ENCODE measurements at places on chromosomes 7 and 10.

GRCh38 chr10:72228318-72228751 is 12.3 kb upstream of the ASCC1 start:
- no peak for DNase-seq

DNA sequence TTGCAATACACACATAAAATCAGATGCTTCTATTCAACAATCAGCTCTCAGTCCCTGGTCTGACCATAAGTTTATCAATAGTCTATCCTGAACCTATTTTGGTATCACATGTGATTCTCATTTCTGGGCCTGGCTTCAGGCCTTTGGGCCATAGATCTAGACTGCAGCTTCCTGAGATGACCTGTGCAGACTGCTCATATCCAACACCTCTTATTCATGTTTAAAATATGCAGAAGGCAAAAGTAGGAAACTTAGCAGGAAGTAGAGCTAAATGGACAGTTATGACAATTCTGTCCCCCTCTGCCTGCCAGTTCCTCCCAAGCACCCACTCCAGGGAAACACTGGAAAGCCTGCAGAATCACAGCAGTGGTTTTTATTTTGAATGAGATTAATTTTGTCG is 53.3 kb downstream of the C7orf25 start:
- DNase-seq = no peak

DNA sequence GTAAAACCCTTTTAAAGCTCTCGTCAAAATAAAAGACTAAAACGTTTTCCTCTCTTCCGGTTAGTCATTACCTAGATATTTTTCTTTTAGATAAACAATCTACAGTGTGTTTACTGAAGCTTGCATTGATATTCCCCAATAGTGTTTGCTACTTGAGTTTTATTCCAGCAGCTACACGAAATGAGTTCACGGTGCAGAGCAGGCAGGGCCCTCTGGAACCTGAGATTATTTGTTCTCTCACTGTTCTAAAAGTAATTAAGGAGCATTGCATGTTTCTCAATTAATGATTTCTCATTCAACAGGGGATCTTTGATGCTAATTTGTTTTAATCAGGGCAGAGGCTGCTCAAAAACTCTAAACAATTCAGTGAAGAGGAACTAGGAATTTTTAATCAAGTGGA is 319.7 kb downstream of the GFRA1 start:
- DNase-seq = no peak

- no peak for DNase-seq
These were observed 125.3 kb upstream of the AMPH start for GRCh38 chr7:38756521-38756920.

GRCh38 chr7:100874300-100874576 is 665 bp upstream of the SRRT start:
- no peak for DNase-seq

DNA sequence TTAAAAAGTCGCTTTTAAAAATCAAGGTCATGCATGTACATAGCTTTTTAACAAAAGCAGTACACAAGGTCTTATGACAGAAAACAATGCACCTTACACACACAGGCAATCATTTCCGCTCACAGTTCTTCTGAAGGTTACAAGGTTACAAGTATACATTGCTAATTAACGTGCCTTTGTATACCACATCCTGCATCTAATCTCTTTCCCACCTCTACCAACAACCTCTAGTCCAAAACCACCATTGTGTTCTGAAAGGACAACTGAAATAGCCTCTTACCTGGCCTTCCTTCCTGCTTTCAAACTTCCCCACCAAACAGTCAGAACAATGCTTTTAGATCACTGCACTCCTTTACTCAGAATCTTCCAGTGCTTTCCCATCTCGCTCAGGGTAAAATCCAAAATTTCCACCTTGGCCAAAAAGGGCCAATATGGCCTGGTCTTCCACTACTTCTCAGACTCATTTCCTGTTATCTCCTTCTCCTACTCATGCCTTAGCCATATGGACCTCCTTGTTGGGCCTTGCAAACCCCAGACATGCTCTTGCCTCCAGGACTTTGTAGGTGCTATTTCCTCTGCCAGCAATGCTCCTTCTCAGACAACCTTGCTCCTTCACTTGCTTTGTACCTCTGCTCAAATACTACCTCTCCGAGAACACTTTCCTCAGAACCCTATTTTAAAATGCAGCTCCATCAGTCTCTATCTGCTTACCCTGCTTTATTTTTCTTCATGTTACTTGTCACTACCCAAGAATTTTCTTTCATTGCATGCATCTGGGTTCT is 205.4 kb downstream of the DNAJC1 start:
- DNase-seq = no peak

DNA sequence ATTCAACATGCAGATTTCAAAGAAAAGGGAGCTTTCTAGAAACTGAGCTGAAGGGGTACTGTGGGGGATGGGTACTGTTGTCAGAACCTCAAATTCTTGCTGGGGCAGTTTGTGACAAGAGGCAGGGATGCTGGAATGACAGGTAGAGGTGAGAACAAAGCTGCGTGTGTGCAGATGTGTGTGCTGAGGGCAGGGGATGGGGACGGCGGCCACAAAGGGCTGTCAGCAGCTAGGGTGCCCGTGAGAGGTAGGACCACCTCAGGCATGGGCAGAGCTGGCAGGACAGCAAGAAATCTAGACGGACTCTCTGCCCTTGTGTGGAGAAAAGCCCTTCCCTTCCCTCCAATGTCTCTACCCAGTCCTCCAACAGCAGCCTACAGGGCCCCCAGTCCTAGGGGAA is 14.4 kb upstream of the BAZ1B start:
- DNase-seq = no peak

GRCh38 chr10:69647819-69648218 is 17.8 kb downstream of the FAM241B start:
- no peak for DNase-seq

DNA sequence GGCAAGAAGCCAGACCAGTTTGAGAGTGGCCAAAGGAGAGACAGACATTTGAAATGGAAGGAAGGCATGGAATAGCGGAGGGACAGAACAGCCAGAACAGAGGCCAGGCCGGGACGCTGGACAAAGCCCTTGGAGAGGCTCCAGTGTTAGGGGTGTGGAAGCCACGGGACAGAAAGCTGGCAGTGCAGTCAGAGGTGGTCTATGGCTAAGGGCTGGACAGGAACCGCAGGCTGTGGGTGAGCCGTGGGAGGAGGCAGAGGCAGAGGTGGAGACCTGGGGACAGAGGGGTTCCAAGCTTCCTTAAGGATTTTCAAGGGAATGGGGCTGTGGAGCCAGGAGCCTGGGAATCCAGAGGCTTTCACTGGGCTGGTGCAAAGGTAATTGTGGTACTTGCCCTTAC is 301.1 kb downstream of the GFRA1 start:
- DNase-seq = no peak

DNA sequence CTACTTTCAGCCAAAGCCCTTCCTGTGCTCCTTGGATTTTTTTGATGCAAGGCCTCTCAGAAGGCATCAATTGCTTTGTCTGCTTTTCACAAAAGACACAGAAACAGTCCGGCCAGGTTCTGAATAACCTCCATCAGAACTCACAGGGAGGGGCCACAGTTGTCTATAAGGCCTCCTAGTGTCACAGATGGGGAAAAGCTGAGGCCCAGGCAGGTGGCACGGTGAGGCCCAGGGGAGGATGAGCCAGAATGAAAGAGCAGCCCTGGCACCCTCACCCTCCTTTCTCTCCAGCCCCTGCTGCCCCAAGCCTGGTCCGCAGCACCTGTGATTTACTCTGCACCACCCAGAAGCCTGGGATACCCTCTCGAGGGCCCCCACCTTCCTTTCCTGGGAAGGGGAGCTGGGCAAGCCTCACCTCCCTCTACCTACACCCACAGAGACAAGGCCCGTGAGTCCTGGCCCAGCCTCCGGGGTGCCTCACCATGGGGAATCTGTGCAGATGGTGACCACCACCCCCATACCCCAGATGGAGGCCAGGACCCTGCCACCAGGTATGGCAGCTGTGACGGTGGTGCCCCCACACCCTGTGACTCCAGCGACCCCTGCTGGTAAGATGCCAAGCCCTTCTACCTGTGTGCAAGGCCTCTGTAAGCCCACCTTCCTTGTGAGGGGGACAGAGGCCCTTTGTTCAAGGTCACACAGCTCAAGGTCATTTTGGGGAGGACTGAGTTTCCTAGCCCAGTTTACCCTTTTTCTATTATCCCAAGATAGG is 26.2 kb upstream of the ZNF467 start:
- peak; percentile 26 for DNase-seq

GRCh38 chr7:34064519-34065158 is 159.3 kb downstream of the BMPER start:
- DNase-seq = no peak

DNA sequence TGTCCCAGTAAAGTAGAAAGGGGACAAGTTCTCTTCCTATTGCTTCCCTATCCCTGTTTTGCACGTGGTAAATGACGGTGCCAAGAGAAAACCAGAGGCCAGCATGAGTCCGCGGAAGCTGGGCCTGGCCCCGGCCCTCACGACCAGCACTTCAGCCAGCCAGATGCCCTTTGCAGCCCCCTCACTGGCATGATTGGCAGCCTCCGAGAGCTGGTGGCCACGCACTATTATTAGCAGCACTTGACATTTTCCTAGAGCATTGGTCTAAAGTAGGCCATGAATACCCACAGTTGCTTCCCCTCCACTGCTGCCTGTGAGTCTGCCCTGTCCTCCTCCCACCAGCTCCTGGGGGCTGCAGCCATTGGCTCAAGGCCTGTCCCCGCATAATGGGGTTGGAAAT is 369.1 kb downstream of the PLXNA4 start:
- no peak for DNase-seq

GRCh38 chr7:114921631-114922025 is 266 bp upstream of the MDFIC start:
- DNase-seq = no peak

DNA sequence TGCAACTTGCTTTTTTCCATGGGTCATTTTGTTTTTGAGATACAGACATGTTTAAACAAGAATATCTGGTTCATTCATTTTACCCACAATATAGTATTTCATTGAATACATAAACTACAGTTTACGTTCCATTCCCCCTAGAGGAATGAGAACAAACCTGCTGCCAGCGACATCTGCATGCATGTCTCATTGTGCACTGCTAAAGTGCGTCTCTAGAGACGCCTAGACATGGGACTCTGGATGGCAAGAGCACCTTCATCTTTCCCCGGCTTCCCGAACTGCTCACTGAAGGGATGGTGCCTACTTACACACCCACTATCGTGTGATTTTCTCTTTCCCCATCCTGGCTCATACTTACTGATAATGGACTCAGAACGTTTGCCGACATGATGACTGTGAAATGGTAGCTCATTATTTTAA is 1.2 kb upstream of the ZNF777 start:
- no peak for DNase-seq

GRCh38 chr10:26655746-26656145 is 41.8 kb upstream of the PDSS1 start:
- DNase-seq = no peak

DNA sequence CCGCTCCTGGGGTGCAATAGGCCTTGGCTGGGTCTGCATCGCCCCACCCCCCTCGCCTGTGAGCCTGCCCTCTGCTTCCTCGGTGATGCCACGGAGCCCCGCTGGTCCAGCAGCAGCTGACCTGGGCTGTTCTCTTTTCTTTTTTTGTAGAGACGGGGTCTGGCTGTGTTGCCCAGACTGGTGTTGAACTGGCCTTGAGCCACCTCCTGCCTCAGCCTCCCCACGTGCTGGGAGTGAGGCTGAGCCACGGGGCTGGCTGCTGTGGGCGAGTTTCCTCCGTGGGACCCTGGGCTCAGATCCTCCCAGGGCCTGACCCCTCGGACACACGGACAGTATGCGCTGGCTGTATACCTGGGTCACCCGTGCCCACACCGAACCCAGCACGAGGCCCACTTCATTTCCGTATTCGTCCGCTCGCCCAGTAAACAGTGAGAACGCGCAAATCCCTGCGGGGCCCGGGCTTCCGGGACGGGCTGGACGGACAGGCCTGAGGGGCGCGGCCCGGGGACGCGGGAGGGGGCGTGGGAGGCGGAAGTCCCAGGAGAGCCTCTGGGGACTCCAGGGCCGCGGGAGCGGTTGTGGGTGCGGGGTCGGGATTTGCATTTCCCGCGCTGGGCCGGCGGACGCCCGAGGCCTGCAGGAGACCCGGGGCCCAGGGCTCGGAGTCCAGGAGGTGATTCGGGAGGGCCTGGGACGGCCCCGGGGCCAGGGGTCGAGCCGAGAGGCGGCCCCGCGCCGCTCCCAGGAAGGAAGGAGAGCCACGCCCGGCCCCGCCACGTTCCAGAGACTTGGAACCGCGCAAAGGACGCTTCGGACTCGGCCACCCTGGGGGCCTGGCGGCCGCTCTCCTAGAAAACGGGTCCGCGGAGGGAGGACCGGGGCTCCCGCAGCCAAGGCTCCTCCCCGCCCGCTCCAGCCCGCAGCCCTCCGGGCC is 57.7 kb upstream of the DNAJB6 start:
- DNase-seq = no peak

- no peak for DNase-seq
These were observed 21.8 kb downstream of the NKX6-2 start for GRCh38 chr10:132764108-132764507.

DNA sequence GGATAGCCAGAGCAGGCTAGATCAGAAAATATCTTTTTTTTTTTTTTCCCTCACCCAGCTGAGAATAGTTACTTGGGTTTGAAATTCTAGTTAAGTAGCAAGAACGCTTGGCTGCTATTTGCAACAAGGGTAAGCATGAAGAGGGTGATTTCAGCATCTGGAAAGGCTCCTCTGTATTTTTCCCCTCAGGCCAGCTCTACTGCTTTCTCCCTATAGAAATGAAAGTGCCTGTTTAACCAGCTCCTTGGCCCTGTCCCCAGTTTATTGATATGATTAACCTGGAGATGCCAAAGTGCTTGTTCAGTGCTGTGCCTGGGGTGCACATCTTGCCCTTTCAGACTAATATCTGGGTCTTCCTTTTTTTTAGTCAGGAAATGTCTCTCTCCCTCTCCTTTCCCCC is 37.1 kb downstream of the AP3M1 start:
- no peak for DNase-seq

GRCh38 chr10:111435871-111436270 is 359.0 kb downstream of the ADRA2A start:
- DNase-seq = no peak

DNA sequence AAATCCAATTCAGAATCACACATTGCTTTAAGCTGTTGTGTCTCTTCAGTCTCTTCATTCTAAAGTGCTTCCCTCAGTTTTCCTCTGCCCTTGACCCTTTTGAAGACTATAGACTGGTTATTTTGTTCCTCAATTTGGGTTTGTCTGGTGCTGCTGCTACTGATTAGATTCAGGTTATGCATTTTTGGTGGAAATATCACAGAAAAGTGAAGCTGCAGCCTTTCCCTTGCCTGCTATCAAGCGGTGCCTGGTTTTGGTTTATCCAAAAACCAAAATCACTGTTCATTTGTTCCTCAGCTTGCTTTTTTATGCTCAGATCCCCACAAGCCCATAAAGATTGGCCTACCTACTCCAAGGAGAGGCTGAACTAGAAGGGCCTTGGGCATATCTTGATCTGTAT is 55.2 kb downstream of the ELMO1 start:
- DNase-seq = no peak

DNA sequence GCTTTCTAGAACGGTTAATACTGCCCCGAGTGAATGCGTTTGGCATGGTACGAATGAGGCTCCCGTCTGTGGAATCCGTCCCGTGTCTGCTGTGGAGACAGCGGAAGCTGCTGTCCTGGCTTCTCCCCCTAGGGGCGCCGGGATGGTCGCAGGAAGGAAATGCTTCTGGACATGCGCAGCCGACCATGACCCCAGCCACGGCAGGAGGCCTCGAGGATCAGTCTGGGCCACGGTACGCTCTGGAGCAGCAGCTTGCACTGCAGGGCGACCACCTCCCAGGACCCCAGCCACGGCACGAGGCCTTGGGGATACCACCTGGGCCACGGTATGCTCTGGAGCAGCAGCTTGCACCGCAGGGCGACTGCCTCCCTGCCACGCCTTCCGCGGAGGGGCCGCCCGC is 107.9 kb downstream of the CYTH3 start:
- DNase-seq = no peak

- DNase-seq = no peak
These were observed 161.7 kb downstream of the TNS3 start for GRCh38 chr7:47420122-47420780.

GRCh38 chr7:131281266-131282048 is 46.2 kb upstream of the MKLN1 start:
- no peak for DNase-seq

Data from stimulated activated CD4-positive, alpha-beta T cell treated with anti-CD3 and anti-CD28 coated beads, TNF-alpha, amount 100 ng/mL, for 48 hours (primary cell).